ENCODE measurements at places on chromosomes 4 and X.
A peak's percentile ranks its signal among the peaks of the same experiment; 100 is the strongest.

DNA sequence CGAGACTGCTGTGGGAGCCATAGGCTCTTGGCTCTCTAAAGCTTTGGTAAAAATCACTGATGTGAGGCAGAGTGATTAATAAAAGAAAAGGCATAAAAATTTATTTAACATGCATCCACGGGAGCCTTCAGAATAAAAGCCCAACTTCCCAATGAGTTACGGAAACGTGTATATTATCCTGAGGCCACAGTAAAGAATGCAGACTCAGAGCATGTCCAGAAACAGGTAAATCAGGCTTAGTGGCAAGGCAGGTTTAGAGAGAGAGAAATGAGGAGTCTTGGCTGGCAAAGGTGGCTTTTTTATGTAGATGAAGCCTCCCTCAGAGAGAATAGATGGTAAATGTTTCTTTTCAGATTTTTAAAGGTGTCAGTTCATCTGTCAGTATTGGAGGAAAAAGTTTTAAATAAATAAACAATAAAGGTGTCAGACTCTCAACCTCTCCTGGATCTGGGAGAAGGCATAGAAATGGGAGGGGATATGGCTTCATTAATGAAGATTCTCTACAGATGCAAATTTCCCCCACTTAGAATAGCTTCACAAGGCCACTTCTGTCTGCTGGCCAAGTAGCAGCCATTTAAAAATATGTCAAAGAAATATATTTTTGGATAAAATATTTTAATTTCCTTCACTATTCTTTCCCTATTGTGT lies 24.0 kb downstream of the C4orf51 start:
- DNase-seq = no peak

DNA sequence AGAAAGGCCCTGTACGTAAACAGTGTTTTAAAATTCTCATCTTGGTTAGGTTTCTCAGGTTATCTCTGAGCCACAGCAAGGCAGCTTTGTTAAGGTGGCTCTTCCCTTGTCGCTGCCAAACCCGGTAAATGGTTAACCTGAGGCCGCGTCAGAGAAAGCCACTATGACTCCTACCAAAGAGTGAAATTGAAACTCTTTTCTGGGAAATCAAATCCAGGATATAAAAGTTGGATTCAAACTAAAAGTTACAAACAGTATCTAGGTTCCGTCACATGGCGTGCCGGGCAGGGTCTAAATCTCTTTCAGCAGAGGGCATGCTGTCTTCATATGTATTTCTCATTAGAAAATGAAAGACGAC lies 433 bp downstream of the MMAA start:
- DNase-seq = peak; percentile 86

DNA sequence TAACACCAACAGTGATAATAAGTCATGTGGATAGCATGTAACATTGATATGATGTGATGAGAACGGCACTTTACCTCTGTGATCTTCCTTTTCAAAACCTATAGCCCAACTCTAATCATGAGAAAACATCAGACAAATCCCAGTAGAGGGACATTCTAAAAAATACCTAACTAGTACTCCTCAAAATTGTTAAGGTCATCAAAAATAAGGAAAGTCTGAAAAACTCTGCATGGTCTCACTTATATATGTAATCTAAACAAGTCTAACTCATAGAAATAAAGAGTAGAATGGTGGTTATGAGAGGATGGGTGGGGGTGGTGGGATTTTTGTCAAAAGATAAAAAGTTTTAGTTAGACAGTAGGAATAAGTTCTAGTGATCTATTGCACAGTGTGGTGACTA lies 243.9 kb upstream of the GRIA3 start:
- no peak for DNase-seq

- DNase-seq = peak; percentile 40
Measured at GRCh38 chrX:154019633-154020528, at the start of gene IRAK1. TSS of gene IRAK1 (minus strand) at chrX:154019902. CDS start at chrX:154019812, 90 bp downstream.

- no peak for DNase-seq
Measured at GRCh38 chr4:3255611-3256186, 6.7 kb downstream of the MSANTD1 start.

DNA sequence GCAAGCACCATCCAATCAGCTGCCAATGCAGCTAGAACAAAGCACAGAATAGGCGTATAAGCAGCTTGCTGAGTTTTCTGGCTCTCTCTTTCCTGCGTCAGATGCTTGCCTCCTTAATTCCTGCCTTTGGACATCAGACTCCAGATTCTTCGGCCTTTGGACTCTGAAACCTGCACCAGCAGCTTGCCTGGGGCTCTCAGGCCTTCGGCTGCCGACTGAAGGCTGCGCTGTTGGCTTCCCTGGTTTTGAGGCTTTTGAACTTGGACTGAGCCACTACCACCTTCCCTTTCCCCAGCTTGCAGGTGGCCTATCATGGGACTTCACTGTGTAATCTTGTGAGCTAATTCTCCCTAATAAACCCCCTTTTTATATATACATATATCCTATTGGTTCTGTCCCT lies 6.1 kb downstream of the TMEM192 start:
- no peak for DNase-seq

GRCh38 chr4:161133586-161134276 lies 1030.1 kb downstream of the FSTL5 start:
- DNase-seq = no peak

- DNase-seq = no peak
Measured at GRCh38 chr4:7513671-7514070, 78.9 kb upstream of the PSAPL1 start.

DNA sequence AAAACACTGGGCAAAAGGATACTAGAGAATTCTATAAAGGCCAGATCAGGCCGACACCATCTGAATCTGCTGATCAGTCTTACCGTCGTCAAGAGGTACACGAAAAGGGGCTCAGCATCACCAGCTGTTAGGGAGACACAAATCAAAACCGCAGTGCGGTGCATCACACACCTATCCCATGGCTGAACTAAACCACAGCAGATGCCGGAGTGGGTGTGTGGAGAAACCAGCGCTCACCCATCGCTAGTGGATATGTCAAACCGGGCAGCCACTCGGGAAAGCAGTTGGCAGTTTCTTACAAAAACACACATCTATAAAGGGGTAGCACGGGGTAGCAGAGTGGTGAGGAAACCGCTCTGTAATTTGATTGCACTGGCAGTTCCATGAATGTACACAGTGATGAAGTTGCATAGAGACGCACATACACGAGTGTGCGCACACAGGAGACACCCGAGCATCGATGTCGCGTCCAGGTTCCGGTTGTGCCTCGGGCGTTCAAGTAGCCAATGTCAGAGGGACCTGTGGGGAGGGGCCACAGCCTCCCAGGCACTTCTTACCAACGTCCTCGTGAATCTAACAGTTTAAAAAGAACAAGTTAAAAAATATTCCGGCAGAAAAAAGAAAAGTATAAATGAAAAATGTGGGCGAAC lies 23.1 kb upstream of the CCNQ start:
- no peak for DNase-seq

- no peak for DNase-seq
Measured at GRCh38 chr4:184479516-184479950, 5.2 kb upstream of the IRF2 start.

DNA sequence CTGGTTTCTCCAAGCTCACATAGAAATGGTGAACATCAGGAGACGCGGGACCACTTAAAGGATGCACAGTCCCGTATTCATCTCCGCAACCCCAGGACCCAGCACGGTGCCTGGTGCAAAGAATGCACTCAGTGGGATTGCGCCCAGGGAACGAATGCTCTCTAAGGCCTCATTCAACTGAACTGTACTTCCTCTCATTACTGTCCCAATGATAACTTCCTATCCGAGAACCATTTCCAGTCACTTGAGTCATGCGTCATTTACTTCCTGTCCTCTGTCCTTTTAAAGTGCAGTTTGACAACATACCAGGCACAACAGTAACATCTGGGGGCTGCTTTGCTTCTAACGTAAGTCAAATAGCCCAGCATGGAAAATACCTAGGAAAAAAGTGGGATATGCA lies 75.7 kb downstream of the RBM47 start:
- DNase-seq = peak; percentile 13

DNA sequence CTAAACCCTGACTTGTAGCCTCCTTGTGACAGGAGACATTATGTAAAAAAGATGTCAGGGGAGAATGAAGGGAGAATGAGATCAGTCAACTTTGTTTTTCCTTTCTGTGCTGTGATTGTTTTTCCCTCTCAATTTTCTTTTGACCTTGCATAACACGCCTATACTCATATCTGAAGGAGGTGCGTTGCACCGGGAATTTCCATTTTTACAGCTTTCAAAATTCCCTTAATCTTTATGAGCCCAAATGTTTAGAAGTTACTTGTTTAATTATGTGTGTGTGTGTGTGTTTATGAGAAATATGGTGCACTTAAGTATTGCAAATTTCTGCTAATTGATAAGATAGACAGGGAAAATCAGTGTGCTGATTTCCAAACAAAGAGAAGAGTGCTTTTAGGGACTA lies 21.6 kb downstream of the SYNPO2 start:
- no peak for DNase-seq

DNA sequence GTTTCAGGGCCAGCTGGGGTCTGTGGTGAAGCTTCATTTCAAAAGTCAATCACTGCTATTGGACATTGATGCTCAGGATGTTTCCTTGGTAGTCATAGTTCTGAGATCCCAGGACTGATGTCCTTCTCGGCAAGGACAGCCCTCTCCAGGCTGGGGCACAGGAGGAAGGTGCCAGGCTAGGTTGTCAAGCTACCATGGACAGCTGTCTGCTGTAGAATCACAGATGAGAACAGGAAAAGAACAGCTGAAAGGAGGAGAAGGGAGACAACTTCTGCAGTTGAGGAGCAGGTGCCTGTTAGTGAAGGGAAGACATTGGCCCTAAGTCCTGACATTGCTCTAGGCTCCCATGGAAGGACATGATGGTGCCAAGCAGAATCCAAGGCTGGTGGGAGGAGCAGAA lies 58.0 kb downstream of the XAGE2 start:
- DNase-seq = no peak

GRCh38 chr4:185764876-185765275 lies 47.1 kb downstream of the SORBS2 start:
- DNase-seq = no peak

GRCh38 chr4:24000470-24000831 lies 110.6 kb upstream of the PPARGC1A start:
- no peak for DNase-seq

GRCh38 chr4:108831291-108831690 lies 68.4 kb upstream of the ETNPPL start:
- no peak for DNase-seq

- DNase-seq = no peak
Measured at GRCh38 chr4:5416637-5417036, 291.7 kb downstream of the EVC2 start.

- no peak for DNase-seq
Measured at GRCh38 chr4:109559625-109559982, 442 bp upstream of the MCUB start.

DNA sequence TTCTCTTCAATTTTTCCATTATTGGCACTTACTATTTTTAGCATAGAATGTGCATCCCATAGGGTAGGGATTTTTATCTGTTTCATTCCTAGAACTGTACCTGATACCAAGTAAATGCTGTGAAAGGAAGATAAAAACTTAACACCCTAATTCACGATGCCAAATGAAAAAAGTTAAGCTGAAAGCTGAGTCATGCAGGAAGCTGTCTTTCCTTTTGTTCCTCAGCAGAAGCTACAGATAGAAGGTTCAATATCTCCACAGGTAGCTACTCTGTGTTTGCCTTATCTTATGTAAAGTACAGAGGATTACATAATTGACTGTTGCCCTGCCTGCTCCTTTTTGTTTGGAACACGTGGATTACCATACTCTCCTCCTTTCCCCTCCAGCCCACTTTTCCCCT lies 77.0 kb downstream of the LRP2BP start:
- DNase-seq = no peak

DNA sequence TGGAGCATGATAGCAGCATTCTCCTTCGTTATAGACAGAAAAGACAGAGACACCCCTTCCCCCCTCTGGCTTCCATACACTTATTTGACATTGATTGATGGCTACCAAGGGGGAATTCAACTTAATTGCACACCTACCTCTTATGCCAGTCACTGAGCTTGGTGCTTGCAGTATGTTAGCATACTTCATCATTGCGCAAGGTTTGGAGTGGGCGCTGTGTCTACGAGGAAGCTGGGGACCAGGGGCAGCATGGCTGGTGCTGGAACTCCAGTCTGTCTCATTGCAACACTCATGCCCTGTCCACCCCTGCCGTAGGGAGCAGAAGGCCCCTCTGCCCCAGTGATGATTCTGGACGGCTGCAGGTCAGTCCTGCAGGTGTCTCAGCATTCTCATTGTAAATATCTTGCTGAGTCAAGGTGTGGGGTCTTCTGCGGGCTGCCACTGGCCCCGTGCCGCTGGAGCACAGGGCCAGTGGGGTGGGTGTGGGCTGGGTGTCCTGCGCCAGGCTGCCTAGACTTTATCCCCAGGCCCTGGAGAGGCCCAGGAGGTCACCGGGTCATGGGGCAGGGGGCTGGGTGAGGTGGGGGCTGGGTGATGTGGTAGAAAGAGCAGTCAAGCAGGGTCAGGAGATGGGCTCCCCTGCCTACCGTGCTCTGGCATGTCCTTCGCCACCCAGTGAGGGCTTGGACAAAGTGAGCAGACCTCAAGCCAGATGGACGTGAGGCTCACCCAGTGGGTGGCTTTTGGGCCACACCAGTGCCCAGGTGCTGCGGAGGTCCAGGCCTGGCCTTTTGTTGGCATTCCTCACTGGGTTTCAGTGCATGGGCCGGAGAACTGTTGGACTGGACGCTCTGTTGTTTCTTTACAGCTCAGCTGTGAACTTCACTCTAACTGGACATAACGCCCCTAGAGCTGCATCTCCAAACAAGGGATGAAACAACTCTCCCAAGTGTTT lies 85.5 kb downstream of the PSAPL1 start:
- DNase-seq = no peak

- no peak for DNase-seq
Measured at GRCh38 chr4:44162538-44163270, 285.9 kb downstream of the KCTD8 start.

DNA sequence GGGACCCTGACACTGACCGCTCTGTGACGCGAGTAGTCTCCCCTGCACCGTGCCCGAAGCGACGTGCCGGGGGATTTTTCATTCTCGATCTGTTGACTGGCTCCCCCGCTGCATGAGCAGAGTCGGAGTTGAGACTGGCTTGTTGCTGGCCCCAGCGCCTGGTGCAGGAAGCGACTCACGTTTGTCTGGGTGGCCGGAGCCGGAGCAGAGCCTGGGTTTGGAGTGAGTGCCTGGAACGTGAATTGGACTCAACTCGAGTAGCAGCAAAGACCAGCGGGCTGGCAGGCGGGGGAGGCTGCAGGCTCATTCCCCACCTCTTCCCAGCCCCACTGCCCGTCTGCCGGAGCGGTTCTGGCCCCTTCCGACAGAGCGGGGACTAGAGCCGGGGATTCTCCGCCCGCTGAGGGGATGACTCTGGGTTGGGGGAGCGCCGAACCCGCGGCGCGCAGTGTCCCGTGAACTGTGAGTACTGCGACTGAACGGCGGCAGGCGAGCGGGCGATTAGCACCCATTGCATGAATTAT lies 554 bp downstream of the PCDH7 start:
- no peak for DNase-seq

- DNase-seq = no peak
Measured at GRCh38 chr4:65139998-65140397, 530.3 kb downstream of the EPHA5 start.

- no peak for DNase-seq
Measured at GRCh38 chr4:110415041-110415440, 60.9 kb upstream of the ENPEP start.

- no peak for DNase-seq
Measured at GRCh38 chr4:188818300-188818699, 679.1 kb downstream of the TRIML1 start.

- DNase-seq = no peak
Measured at GRCh38 chr4:146186041-146186440, 10.5 kb downstream of the LSM6 start.

Data from CD4-positive, alpha-beta T cell treated with Interferon alpha-2 for 1 hour (primary cell).